ENCODE measurements at places on chromosomes 2 and 18.

GRCh38 chr18:52340406-52341102 is 557 bp downstream of the DCC start:
- no peak for DNase-seq

GRCh38 chr2:112096098-112096497 is 41.0 kb downstream of the TMEM87B start:
- no peak for DNase-seq

DNA sequence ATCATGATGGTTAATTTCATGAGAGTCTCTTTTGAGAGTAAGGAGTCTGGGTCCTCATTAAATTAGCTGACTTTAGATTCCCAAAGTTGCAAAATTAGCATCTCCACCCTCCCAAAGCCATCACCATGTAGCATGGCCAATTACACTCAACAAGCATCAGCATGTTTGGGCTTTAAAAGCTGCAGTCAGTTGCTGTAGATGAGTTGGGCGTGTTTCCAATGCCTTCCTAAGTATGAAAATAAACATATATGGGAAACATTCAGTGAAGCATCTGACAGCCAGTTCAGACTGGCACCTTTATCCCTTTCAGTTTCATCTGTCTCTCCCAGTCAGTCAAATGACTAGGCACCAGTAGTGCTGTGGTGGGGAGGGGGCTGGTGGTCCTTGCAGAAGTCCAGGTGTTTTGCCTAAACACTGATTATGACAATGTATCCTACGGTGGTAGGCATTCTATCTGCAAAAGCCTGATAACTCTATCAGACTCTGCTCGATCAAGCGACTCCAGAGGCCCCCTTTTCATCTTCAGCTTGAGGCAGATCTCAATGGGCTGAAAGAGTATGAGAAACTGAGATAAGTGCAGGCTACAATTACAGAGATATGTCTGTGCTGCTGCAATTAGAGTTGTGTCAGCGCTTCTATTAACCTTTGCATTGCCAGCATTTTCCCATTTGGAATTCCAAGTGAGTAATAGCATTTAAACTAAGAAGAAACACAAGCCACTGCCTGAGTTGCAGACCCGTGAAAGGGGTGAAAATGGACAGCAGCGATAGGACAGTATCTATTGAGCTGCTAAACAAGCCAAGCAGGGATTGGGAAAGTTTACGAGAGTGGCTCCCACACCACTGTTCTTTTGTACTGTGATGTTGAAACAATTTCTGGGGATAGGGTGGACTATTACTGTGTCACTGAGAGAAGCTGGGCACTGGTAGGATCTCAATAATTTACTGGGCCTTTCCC is 67.3 kb upstream of the SPOPL start:
- DNase-seq, result no peak

GRCh38 chr2:45274250-45274926 is 265.1 kb upstream of the SIX2 start:
- no peak for DNase-seq

DNA sequence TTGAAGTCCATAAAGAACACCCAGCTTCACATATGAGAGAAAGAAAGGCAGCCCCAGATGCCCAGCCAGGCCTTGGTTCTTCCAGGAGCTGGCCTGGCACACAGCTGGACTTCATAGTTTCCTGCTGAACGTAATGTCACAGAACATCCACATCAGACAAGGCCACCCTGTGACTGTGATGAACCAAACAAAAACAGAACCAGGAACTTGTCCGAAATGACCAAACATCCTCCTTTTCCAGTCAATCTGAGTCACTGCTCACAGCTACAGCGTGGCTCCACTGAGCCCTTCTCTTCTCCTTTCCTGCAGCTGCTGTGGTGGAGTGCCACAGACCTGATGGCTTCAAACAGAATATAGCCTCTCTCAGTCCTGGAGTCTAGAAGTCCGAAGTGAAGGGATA is 45.4 kb upstream of the PAPOLG start:
- no peak for DNase-seq

GRCh38 chr2:42917425-42917927 is 125.1 kb upstream of the HAAO start:
- no peak for DNase-seq

GRCh38 chr18:70907673-70908072 is 618.8 kb downstream of the SOCS6 start:
- DNase-seq, result no peak

Data from T-helper 22 cell (primary cell).